ENCODE measurements at places on chromosomes 12 and 14.
A peak's percentile ranks its signal among the peaks of the same experiment; 100 is the strongest.

DNA sequence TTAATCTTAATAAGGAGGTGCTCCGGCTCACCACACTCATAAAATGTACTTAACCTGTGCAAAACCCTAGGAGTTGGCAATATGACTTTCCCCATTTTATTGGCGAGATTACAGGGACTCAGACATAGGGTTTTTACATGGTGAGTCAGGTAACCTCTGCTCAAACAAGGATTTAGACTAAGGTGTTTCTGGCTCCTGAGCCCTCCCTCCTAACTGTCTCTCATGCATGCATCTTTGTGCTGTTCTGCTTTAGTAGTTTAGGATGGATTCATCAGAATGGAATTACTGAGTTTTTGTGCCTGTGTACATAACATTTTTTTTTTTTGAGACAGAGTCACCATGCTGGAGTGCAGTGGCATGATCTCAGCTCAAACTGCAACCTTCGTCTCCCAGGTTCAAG, 993.3 kb upstream of the TMEM132C start:
- DNase-seq, result no peak

- DNase-seq, result no peak
Measured at GRCh38 chr12:43099691-43100163, 452.3 kb downstream of the ADAMTS20 start.

DNA sequence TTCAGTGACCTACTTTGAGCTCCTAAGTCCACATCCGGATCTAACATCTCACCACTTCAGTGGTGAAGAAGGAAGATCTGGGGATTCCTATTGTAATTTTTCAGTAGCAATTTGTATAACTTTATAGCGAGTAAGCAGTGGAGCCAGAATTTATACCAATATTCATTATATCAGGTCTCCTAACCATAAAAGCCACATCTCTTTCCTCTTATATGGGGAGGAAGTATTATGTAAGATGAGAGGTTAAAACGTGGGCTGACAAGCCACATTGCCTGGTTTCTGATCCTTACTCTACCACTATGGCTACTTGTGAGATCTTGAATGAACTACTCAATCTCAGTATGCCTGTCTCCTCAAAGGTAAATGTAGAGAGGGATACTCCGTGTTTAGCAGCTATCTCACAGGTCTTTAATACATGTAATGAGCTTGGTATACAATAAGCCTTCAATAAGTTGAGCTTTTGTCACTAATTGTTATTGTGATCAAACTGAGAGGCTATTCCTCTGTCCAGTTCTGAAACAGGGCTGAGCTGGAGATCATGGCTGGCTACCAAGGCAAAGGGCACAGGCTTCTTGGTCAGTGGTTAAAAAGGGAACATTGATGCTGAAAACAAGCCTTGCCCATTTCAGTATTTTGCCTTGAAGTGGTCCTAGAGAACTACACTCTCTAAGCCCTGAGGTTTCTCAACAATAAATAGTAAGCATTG, 3.3 kb upstream of the TMEM117 start:
- DNase-seq, result no peak

DNA sequence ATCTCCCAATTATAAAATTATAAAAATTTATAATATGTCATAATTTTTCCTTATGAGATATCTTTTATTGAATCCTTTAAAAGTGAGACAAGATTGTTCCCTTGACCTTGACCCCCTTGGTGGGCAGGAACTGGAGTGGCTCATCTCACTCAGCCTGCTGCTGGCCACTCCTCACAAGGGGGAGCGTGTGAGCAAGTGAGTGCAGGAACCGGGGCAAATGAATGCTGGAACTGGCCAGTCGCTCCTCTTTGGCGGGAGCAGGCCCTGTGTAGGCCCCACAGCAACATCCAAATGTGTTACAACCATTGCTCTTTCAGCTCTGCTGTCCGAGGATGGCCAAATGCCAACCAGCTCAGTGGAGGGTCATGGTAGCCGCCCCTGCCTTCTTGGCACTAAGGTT, 178.8 kb downstream of the ETNK1 start:
- DNase-seq, result no peak

- no peak for DNase-seq
Measured at GRCh38 chr12:130157998-130158753, 4.1 kb upstream of the FZD10 start.

GRCh38 chr12:131991816-131992430, 42.2 kb downstream of the EP400 start:
- DNase-seq, result no peak

DNA sequence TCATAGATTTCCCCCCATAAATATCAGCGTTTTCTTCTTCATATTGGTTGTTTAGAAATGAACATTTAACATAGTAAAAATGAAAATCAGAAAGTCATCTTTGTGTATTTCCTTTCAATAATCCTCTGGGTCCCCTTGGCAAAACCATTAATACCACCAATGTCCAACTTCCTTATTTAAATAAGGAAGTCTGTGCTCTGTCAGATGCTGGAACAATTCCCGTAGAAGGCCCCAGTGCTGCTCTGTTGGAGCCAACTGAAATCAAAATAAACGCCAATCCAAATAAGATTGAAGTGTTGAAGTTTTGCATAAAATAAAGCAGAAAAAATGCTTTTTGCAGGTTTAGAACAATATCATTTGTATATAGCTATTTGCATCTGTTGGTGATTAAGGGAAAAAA, 93.1 kb downstream of the PPM1H start:
- DNase-seq, result no peak

- DNase-seq, result no peak
Measured at GRCh38 chr12:101599771-101600484, 5.2 kb downstream of the MYBPC1 start.

DNA sequence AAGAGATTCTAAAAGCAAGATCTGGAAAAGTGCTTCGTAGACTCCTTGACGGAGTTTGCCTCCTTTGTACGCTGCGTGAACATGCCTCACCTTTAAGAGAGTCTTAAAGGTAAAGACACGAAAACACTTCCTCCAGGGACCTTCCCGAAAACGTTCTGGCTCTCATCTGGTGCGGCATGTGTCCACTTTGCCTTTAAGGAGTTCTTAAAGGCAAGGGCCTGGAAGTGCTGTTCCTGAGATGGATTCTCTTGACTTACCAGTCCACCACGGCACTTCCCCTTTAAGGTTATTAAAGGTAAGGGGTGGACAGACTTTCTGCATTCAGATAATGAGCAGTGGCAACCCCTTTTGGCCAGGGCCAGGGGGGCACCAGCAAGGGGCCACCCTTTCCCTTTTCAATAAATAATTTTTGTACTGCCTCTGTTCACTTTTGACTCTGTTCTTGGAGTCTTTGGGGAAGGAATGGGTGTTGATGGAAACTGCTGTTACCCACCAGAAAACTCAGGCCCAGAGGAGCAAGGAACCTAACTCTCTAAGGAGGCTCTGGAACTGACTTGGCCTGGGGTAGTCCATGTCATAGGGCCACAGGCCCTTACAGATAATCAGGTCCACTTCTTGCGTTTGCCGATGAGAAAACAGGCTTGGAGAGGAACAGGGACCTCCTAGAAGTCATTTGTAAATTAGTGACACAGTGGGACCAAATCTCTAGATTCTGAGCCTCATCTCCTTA, 4.4 kb downstream of the REM2 start:
- DNase-seq, result no peak

GRCh38 chr14:24197056-24197450, 1.8 kb upstream of the TM9SF1 start:
- DNase-seq, result no peak

DNA sequence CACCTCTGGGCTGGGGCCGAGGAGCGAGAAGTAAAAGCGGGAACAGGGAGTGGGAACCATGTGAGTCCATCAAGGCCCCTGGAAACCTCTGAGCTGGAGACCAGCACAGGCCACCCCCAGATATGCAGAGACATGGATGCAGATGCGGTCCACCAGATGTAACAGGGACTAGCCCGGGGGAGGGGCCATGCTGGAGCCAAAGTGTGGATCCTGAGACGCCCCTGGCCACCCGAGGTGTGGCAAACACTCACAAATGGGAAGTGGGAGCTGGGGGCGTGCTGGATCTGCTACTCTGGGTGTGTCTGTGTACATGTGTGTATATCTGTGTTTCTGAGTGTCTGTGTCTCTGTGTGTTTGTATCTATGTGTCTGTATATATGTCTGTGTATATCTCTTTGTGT, 12.8 kb downstream of the MYL2 start:
- DNase-seq, result no peak

GRCh38 chr12:116455540-116456329, 103.4 kb upstream of the MAP1LC3B2 start:
- no peak for DNase-seq

- no peak for DNase-seq
Measured at GRCh38 chr14:100191584-100192249, 32.3 kb upstream of the DEGS2 start.

DNA sequence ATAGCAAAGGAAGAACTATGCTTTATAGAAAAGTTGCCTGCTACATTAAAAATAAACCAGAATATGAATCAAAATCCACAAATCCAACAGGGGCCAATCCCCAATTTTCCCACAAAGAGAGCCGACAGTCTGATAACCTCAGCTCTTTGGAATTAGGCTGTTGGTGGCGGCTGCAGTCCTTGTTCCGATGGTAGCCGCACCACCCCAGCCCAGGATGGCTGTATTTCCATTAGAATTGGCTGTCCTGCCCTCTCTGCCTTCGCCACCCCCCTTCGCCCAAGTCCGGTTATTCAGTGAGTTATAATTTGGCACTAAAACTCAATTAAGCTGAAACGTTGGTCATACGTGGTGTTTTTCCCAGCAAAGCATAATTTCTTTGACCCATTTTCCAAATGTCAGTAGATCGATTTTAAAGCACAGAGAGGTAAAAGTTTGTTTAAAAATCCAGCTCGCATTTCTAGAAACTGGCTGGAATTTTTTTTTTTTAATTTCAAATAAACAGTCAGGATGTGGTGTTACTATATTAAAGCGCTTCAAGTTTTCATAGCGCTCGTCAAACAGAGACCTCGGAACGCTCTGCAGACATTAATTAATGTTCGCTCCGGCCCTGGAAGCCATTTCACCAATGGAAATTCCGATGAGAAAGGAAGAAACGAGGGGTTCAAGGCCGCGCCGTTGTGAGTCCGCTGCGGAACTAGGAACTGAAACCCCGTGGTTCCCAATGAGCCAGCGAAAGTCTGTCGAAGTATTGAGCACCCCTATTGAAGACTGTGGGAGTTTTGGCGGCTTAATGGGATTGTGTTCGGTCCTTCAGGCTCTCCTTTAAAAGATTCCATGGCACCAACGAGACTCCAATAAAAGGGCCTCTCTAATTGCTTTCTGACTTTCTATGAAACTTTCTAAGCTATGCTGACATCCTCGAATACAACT, 104.8 kb upstream of the DIO3 start:
- no peak for DNase-seq

DNA sequence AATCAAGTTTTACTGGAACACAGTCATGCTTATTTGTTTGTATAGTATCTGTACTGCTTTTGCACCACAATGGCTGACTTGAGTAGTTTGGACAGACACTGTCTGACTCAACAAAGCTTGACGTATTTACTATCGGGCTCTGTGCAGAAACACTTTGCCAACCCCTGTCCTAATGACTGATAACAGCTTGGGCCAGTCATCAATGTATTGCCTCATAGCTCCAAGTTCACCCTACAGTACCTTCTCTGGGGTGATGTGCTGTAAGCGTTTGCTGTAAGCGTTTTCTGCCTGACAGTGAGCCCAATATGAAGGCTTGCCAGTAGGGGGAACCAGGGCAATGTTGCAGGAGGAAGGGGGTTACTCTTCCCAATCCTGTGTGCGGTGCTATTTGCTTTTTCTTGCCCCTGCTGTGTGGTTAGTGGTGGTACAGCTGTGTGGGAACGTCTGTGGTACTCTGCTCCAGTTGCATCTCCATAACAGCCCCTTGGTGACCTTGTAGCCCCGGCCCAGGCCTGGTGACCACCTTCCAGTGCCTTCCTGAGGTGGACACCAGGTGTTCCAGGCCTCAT, 5.4 kb upstream of the CCDC177 start:
- DNase-seq, result no peak

- DNase-seq, result peak; percentile 15
Measured at GRCh38 chr12:48105321-48105866, 485 bp downstream of the SENP1 start.

DNA sequence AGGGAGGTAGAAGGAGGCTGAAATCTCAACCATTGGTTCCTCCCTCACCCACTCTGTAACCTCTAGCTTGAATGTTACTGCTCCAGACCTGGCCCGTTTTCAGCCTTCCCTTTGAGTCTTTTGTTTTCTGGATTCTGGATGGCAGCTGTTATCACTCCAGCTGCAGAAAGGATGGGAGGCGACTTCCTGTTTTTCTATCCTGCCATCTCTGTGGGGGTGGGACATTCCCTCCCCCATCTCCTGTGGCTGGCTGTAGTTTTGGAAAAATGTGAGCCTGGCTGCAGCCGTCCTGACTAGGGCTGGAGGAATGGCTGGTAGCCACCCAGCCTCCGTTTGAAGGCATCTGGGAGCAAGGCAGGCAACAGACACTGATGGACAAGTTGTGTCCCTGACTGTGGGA, 2.9 kb upstream of the PPFIBP1 start:
- DNase-seq, result no peak

Data from stimulated activated CD8-positive, alpha-beta memory T cell treated with anti-CD3 and anti-CD28 coated beads, Interleukin-2, amount 100 ng/mL, for 48 hours (primary cell).